ENCODE measurements at places on chromosomes 1 and 21. TPM values are rescaled to one million over a fixed set of nuclear protein-coding genes. Genes with fewer than 3 reads are reported as not detected.

- DNase-seq, result no peak
Measured at GRCh38 chr1:94031591-94031990, 89.4 kb downstream of the ABCA4 start.

GRCh38 chr1:154550657-154551056 is 7.8 kb downstream of the UBE2Q1 start:
- DNase-seq, result no peak

GRCh38 chr1:33292726-33293340 is 28.1 kb downstream of the A3GALT2 start:
- no peak for DNase-seq

The RPTN gene
- total RNA-seq, result not detected

The RGS18 gene
- not detected for total RNA-seq

Measured in fibroblast of villous mesenchyme (primary cell).